ENCODE measurements at places on chromosomes 7 and 10.

- no peak for DNase-seq
Measured at GRCh38 chr10:727162-727790, 37.8 kb upstream of the DIP2C start.

DNA sequence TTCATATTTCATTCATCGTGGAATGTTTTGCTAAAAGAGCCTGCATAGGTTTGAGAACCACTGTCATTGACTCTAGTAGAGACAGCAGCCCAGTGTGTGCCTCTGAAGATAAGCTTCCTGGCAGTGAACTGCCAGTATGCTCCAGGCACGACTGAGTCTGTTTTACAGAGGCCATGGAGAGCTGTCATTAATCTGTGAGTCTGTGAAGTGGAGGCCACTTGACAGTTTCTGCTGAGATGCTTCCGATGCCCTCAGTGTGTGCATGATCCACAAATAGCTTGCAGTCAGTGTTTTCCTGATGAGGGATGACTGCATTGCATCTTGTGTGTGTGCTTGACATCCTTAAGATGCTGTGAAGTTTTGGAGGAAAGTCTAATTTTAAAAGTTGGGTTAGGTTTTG is 162.2 kb downstream of the PFKFB3 start:
- DNase-seq: no peak

DNA sequence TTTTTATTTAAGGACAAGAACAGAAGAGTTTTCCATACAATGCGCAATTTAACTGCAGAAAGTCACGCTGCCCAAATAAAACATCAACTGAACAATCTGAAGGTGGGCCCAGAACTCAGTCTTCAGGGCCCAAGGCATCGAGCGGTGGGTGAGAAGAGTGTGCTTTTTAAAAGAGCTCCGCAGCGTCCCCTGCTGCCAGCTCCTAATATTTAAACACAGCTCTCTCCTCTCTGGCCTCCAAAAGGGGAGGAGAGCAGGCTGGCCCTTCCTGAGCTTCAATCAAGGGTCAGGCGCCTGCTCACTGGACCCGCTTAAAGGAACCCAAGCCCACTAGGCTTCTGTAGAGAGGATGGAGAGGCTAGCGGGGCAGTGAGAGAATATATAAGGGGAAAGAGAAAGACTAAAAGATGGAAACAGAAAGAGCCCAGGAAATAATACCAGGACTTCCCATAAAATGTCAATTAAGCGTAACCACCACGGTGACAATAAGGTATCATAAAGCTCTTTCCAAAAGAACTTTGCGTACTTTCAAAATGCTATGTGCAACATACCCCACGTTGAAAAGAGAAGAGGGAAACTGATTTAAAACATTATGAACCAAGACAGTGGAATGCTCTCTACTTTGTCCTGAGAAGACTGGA is 2.8 kb downstream of the FAM53B start:
- no peak for DNase-seq

GRCh38 chr7:51075681-51076580 is 240.7 kb downstream of the COBL start:
- no peak for DNase-seq

DNA sequence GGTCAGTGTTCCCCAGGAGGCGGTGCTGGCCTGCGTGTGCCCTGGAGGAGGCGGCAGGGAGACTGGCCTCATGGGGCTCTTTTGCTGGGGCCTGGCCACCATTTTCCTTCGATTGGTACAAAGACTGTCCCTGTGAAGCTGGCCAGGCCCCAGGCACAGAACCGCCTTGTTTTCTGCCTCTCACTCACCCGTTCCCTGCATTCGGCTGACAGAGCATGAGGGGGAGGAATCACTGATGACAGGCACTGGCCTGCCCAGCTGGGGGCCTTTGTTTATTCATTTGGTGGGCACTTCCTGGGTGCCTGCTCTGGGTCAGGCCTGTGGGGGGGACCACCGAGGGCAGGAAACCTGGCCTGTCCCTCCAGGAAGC is 139.2 kb downstream of the FAM53B start:
- no peak for DNase-seq

DNA sequence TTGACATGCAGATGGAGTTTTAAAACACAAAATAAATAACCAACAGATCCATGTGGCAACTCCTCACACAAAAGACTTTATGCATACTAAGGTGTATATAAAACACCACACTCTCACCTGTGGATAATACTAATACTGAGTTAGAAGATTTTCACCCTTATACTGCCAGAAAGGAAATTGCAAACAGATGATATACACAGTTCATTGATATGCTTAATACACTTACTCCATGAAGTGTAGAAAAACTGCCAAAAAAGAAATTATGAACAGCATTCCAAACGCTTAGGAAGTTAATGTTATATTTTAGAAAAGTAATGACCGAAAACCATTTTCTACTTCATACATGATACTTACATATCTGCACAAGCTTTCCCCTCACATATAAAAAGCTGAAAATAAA is 17.6 kb upstream of the SNX13 start:
- no peak for DNase-seq

- DNase-seq: no peak
Measured at GRCh38 chr7:128171-129080, 63.9 kb upstream of the FAM20C start.

DNA sequence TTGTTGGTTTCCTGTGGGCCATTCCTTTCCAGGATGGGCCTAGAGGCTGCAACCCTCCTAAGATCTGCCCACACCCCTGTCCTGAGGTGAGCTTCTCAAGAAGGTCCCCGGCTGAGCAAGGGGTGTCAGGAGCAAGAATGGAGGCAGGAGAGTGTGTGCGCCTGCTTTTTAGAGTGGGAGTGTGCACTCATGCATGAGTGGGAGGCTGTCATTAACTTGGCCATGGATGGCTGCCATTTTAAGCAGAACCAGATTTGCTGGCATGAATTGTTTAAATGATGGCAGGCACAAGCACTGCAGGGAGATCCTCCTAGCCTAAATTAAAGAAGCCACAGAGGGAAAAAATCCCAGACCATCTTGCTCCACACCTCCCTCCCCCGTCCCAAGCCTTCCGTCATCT is 2.9 kb upstream of the SGPL1 start:
- DNase-seq: no peak

DNA sequence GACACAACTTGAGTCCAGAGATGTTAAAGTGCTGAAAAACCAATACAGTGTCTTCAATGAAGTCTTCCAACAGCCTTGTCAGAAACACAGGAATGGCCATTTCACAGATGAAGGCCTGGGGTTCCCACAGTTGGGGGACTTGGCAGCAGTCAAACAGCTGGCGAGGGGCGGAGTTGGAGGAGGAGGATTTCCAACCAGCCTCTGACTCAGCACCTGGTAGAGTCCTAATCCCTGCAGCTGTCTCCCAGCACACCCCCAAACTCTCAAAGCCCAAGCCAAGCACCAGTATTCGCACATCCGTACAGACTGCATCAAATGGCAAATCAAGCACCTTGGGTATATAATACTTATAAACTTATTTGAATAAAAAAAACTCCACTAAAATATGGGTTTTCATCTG is 28.0 kb downstream of the CTBP2 start:
- DNase-seq: no peak

GRCh38 chr7:44102846-44103565 is 1.1 kb upstream of the AEBP1 start:
- DNase-seq: no peak

GRCh38 chr10:14371581-14371980 is 40.9 kb upstream of the FRMD4A start:
- DNase-seq: no peak

- no peak for DNase-seq
Measured at GRCh38 chr10:59876695-59877094, 29.7 kb downstream of the CCDC6 start.

DNA sequence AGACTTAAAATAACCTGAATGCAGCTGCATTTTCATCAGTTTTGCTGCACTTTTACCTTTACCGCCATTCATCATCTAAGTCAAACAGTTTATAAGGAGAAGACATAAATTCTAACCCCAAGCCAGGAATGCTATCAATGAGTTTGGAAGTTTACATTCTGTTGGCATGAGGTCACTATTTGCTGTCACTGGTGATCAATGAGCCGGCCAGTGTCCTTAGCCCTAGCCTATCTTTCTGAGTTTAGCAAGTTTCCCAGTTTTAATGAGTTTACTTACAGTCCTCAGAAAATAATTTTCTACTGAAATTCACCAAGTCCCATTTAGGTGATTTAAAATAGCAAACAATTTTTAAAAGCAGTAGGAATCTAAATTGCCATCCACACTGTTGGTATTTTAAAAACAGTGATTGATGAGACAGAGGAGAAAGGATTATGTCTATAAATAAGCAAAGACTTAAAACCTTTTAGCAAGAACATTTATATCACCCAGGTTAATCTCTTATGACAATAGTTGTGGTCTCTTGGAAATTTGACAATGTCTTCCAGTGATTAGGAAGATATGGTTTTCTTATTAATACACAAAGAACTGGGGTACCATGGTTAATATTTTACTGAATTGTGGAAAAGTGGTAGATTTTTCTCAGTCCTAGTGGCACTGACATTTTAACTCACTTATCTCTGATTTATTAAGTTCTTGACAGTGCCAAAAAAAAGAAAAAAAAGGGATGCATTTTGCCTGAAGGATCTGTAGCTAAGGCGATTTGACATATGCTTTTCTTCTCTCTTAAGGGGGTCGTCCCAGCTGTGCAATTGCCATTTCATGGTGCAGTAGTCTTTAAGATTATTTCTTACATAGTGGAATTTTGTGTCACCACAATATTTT is 443.4 kb upstream of the ANKRD30A start:
- DNase-seq: no peak

GRCh38 chr7:65798111-65799075 is 74.5 kb upstream of the VKORC1L1 start:
- no peak for DNase-seq

- no peak for DNase-seq
Measured at GRCh38 chr7:42161719-42162118, 75.3 kb downstream of the GLI3 start.

- no peak for DNase-seq
Measured at GRCh38 chr10:104767745-104768144, 126.7 kb downstream of the SORCS3 start.

DNA sequence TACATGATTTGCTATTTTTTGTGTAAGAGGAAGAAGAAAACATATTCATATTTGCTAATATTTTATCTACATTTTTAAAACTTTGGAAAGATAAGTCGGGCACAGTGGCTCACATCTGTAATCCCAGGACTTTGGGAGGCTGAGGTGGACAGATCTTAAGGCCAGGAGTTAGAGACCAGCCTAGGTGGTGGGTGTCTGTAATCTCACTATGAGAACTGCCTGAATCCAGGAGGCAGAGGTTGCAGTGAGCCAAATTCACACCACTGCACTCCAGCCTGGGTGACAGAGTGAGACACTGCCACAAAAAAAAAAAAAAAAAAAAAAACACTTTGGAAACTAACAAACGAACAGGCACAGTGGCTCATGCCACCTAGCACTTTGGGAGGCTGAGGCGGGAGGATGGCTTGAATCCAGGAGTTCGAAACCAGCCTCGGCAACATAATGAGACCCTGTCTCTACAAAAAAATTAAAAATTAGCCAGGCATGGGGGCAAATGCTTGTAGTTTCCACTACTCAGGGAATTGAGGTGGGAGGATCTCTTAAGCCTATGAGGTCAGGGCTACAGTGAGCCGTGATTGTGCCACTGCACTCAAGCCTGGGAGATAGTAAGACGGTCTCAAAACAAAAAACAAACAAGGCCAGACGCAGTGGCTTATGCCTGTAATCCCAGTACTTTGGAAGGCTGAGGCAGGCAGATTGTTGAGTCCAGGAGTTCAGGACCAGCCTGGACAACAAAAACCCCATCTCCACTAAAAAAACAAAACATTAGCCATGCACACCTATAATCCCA is 25.6 kb downstream of the HERC4 start:
- no peak for DNase-seq

GRCh38 chr10:70575874-70576802 is 26.4 kb downstream of the PRF1 start:
- no peak for DNase-seq

- DNase-seq: no peak
Measured at GRCh38 chr10:116978901-116979300, 26.1 kb downstream of the SHTN1 start.

- DNase-seq: no peak
Measured at GRCh38 chr7:70360557-70360956, 762.3 kb downstream of the AUTS2 start.

GRCh38 chr7:111224354-111225231 is 133.7 kb downstream of the LRRN3 start:
- no peak for DNase-seq

DNA sequence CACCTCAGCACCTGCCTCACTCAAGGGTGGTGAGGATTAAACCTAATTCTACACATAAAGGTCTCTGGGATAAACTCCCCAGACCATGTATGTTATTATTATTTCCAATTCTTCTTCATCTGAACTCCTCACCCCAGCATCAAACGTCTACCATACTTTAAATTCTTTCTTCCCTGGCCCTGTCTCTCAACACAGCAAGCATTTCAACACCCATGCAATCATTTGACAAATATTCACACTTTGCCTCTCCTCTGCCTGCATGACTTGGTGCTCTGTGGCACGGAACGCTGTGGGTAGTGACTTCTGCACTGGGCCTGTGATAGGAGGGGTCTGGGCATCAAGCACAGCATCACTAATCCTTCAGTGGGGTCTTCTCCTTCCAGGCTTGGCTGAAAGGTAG is 490.8 kb downstream of the TNS3 start:
- no peak for DNase-seq

DNA sequence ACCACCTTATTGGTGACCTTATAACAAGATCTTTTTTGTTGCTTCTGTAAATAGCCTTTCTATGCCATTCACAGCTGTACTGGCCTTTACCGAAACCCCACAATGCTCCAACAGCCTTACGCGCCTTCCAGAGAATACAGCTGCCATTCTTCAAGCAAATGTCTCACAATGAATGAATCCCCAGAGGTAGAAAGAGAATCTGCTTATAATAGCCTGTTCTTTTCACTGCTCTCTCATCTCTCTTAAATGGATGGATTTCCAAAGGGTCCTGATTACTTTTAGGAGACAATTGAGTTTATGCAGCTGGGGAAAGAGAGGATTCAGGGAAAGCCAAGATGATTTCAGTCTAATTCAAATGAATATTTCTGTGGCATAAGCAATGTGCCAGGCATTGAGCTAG is 183.1 kb upstream of the PDE1C start:
- DNase-seq: no peak

DNA sequence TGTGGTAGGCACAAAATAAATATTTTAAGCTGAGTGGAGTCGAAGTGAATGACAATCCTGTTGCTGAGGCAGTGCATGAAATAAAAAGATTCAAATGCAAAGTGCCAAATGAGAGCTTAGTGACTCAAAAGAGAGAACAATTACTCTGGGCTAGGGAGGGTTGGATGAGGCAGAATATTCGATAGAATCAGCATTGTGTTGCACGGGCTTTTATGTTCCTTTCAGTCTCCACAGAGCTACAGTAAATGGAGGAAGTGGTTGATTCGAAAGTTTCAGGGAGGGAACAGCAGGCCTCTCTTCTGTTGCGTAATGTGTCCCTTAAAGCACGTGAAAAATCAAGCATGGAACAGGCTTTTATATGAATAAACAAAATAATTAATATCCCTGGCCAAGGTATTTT is 599.3 kb upstream of the CELF2 start:
- no peak for DNase-seq

DNA sequence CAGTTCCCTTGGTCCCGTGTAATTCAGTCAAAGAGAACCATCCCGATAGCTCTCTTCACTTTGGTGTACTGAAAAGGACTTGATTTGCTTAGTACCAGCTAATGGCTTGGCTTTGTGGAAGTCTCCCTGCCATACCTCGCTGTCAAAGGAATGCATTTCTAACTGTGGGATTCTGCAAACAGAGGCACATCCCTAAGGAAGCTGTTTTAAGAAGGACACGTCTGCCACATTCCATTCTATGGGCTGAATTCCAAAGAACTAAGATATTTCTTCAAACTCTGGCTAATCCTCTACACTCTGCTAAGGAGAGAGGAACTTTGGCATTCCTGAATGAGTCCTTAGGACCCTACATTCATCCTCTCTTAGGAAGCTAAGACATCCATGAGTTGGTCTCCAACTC is 327.9 kb downstream of the SFMBT2 start:
- no peak for DNase-seq

Data from right renal cortex interstitium (tissue), 3 donors.